ENCODE measurements at places on chromosomes 4 and X.

DNA sequence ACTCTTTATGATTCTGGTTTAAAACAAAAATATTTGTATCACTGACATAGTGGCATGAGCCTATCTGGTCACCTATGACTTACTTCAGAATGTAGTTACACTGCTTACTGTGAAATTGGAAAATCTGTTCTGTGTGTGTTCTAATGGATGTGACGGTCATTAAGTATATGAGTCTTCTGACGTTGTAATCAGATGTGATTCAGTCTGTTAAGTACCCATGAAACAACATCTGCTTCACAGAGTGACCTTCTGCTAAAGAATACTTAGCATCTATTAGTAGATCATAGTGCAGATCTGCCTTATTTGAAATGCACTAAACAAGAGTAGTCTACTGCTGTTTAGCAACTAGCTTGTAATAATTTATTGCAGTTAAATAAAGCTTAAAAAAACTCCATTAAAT lies 317.1 kb downstream of the DCTD start:
- no peak for DNase-seq

DNA sequence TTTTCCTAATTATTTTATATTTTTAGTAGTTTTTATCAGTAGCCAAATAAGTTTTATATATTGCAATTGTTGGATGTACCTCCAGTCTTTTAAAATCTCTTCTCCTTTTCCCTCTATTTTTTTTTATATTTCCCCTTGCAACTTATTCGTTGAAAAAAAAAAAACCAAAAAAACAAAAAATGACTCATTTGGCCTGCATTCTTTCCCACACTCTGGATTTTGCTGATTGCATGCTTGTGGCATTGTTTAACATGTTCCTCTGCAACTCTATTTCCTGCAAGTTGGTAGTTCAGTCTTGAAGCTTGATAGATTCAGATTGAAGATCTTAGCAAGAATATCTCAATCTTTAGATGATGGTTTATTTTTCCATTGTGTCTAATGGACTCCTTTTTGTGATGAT lies 260.6 kb upstream of the BOD1L1 start:
- DNase-seq = no peak

GRCh38 chr4:3527101-3527913 lies 4.9 kb downstream of the LRPAP1 start:
- DNase-seq = no peak

DNA sequence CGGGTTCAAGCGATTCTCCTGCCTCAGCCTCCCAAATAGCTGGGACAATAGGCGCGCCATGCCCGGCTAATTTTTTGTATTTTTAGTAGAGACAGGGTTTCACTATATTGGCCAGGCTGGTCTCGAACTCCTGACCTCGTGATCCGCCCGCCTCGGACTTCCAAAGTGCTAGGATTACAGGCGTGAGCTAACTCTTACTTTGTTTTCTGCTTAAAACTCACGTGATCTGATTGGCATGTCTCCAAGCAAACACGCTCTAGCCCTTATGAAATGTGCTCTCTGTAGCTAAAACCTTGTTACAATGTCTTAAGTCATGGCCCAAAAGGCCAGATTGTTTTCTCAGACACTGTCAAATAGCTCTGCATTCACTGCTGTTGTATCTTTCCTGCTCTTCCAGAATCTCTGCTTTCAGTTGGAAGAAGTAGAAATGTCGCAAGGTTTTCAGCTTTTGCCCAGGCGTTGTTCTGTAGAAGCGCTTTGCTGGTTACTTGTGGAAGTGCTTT lies 39.7 kb upstream of the OGT start:
- no peak for DNase-seq

GRCh38 chr4:105305019-105305836 lies 158.6 kb downstream of the TET2 start:
- DNase-seq = no peak

DNA sequence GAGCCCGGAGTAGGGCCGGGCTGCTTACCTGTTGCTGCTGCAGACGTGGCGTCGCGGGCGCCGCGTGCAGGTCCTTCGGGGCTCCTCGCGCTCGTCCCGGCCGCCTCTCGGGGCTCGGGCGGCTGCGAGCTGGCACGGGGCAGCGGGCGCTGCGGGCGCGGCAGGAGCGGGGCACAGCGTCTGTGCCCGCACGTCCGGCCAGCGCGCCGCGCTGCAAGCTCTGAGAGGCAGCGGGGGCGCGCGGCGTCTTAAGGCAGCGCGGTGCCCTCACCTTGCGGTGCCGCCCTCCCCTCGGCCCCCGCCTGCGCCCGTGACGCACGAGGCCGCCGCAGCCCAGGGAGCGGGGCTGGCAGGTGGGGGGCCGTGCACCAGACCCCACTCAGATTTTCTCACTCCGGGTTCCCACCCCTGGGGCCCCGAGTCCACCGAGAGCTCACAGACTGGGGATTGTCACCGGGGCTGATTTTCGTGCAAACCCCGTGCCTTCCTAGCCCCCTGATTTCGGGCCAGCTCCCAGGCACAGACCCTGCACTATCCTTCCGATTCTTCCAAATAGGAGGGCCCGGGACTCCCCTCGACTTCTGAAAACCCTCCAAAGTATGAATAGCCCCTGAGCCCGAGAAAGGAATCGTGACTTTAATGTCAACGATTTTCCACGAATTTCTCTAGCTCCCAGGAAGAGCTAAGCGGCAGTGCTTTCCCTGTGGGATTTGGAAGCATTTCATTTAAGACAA lies at the start of gene GPR101:
GPR101 (minus strand) TSS at position 222 of the 734 bp plus-strand sequence. CDS start 2,321 bp downstream, outside the sequence.
- DNase-seq = no peak

DNA sequence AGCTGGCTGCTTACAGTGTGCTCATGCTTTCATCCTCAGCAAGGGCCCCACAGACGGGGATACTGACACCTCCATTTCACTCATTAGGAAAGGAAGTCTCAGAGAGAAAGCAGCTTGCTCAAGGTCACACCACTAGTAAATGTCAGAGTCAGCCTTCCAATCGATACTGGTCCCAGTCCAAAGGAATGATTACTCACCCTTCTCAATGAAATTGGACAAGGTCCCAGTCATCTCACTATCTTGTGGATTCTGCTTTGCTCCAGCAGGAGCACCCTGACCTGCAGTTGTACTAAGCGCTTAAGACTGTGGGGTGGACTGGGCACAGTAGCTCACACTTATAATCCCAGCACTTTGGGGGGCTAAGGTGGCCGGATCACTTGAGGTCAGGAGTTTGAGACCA lies 132.2 kb upstream of the SLC34A2 start:
- no peak for DNase-seq

Measured in stimulated activated CD8-positive, alpha-beta memory T cell treated with anti-CD3 and anti-CD28 coated beads, Interleukin-2, amount 100 ng/mL, for 1 hour (primary cell).